Activated CD4-positive, alpha-beta T cell treated with anti-CD3 and anti-CD28 coated beads, Interleukin-2, amount 10 ng/mL, durations not matched to agents 7 days and 5 days (primary cell): ENCODE measurements at places on chromosomes 3 and 15. TPM values are rescaled to one million over a fixed set of nuclear protein-coding genes. Genes with fewer than 3 reads are reported as not detected.

JMJD7 gene
- 28.4 TPM for total RNA-seq

DNA sequence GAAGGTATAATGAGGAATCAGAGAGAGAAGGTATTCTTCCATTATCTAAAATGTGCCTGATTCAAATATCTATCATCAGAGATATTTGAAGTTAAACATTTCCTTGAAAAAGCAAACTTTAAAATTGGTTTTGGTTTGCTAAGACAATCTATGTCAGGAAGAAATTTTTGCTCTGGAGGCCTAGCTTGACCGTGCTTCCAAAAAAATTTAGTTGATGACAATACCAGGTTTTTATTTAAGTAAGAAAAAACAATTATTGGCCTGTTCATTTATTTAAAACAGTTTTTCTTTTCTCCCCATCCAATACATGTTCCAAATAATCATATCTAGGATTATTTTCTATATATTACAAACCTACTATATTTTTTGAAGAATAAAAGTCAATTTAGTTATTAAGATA is 75.3 kb downstream of the OTOL1 start:
- no peak for DNase-seq

SOX2 gene
- not detected for total RNA-seq

DNA sequence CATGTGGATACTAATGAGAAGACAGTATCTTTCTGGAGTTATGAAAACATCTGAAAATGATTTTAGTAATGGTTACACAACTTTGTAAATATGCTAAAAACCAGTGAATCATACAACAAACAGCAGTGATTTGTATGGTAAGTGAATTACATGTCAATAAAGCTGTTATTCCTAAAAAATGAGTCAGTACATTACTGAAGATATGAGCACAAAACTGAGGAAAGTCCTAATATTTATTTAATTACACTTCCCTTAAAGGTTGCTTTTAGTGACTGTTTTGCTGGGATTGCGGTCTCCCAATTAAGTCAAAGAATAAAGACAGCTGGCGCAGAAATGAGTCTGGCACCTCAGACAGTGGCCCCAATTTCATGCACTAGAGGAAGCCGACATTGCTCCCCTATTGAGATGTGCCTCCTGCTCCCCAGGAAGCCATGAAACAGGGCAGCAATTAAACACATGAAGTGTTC is 50.9 kb upstream of the FSIP1 start:
- no peak for DNase-seq

DNA sequence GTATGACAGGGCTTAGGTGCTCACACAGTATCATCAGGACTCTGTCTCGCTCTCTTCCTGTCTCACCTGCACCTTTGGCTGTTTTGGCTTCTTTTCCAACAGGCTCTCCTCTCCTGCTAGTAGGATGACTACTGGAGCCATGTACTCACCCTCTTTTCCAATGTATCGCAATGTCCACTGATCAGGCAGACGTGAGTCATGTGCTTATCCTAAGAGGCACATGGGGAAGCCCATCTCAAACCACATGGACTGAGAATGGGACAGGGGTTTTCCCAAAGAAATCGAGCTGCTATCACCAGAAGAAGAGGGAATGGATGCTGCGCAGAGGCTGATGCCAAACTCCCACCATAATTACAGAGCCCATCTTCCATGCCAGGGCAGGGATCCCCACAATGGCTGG is 180.6 kb downstream of the IL5RA start:
- DNase-seq: no peak

DNA sequence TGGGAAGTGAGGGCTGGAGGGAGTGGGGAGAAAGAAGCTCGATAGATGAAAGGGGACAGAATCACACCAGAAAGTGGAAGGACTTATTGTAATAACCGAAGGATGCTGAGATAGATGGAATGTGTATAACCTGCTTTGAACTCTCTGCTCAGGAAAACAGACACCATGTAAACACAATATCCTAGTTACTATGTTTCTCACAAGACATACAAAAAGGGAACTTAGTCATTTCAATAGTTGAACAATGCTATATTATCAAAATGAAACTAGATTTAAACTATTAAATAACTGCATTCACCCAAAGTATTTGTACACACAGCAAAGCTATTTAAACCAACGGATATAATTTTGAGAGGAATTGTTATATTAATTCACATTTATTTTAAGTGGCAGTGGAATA is 108.3 kb upstream of the GADL1 start:
- DNase-seq: no peak

ITIH3 gene
- not detected for total RNA-seq

SCN10A gene
- not detected for total RNA-seq

DNA sequence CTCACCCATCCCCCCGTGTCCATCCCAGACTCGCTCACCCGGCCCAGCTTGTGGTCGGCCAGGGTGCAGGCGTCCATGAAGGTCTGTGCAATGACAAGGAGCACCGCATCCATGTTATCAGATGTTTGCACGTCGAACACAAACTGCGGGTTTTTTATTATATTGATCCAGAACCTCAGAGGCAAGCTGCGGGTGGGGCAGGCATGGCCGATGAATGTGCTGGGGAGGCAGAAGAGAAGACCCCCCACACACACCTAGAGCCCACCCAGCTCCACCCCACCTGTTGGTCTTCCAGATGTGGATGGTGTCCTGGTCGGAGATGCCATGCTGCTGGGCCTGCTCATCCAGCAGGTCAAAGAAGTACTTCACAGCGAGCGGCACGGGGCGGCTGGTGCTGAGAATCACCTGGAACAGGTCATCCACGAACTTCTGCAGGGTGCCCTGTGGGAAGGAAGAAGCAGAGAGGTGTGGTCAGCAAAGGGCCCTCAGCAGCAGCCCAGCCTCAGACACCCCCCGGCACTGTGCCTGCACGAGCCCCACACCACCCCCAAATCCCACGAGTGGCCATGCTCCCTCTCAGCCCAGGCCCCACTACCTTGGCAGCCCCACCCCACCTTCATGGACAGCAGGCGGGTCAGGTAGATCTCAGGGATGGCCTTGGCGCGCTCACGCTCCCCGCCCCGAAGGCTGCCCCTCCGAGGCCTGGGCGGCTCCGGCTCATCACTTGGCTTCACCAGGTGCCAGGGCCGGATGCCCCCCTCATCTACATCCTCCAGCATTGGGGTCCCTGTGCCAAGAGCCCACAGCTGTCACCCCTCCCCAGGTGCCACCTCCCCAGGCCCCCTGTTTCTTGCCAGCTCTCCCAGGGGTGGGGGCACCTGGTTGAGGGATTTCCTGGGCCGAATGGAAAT is 20.3 kb downstream of the PLXNB1 start:
- no peak for DNase-seq

DNA sequence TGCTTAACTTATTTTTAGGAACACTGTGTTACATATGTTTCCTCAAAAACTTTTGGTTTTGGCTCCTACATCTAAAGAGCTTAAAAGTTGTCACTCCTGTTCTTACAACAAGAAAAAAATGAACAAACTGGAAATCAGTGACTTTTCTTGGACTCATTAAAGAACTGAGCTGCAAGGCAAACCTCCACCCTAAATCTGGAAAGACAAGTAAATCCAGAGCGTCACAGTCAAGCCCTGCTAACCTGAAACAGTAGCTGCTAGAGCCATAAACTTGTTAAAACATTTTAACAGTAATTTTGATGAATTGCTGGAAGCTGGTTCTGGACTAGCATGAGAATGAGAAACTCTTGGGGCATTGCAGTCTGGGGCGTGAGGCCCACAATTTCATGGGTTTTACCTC is 350.5 kb upstream of the COL8A1 start:
- DNase-seq: no peak

XCR1 gene
- not detected for total RNA-seq

- no peak for DNase-seq
Measured at GRCh38 chr3:110459021-110459420, 612.6 kb upstream of the NECTIN3 start.

DNA sequence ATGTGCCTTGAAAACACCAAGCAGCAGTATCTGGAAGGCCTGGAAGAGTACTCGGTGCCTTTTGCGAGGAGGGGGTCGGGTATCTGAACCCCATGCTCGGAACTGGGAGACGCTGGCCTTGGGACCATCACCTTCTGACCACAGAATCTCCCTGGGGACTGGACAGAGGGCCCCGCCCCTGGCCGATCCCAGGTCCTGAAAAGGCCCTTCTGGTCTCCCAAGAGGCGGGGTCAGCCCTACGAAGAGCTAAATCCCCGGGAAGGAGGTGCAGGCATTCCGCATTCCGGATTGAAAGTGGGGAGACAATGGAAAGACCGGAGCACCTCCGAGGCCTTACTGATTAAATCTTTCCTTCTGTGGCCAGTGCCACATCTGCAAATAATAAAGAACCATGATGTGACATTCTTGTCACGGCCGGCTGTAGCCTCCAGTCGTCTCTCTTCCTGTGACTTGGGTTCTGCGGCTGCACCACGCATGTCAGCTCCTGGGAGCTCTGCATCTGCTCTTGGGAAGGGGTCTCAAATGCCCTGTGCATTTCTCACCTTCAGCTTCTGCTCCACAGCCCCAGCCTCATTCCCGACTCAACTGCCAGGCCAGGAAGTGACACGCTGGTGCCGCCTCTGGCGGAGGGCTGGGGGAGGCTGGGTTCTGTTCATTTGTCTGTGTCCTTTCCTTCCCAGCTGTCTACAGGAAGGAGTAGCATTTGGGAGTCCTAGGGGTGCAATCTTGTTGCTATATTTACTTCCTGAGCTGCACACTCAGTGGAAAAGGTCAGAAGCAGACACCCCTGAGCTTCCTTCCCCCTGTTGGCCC is 173.5 kb downstream of the KLF13 start:
- no peak for DNase-seq

AGTR1 gene
- not detected for total RNA-seq

HCN4 gene
- not detected for total RNA-seq

PTX3 gene
- not detected for total RNA-seq

DNA sequence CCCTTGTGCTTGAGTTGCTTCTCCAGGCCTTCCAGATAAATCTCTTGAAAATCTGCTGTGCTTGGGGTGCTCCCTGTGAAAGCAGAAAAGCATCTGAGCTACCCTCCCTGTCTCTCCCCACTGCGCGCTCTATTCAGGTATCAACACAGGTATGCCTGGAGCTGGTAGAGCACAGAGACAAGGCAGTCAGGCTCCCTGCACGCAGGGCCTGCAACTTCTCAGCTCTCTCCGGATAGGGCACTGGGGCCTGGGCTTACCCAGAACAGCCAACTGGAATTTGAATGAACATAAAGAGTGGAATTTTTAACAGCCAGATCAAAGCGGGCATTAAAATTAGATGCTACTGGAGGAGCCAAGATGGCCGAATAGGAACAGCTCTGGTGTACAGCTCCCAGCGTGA is 183.6 kb downstream of the XXYLT1 start:
- no peak for DNase-seq

UNC13C gene
- not detected for total RNA-seq

GRCh38 chr15:88605189-88606069 is 15.7 kb upstream of the AEN start:
- peak; percentile 60 for DNase-seq

ITIH1 gene
- total RNA-seq: not detected

GNAT1 gene
- not detected for total RNA-seq

ITPKA gene
- total RNA-seq: not detected

GRCh38 chr3:98136631-98137030 is 6.1 kb downstream of the OR5H1 start:
- no peak for DNase-seq

LPCAT4 gene
- 101 TPM for total RNA-seq

DNA sequence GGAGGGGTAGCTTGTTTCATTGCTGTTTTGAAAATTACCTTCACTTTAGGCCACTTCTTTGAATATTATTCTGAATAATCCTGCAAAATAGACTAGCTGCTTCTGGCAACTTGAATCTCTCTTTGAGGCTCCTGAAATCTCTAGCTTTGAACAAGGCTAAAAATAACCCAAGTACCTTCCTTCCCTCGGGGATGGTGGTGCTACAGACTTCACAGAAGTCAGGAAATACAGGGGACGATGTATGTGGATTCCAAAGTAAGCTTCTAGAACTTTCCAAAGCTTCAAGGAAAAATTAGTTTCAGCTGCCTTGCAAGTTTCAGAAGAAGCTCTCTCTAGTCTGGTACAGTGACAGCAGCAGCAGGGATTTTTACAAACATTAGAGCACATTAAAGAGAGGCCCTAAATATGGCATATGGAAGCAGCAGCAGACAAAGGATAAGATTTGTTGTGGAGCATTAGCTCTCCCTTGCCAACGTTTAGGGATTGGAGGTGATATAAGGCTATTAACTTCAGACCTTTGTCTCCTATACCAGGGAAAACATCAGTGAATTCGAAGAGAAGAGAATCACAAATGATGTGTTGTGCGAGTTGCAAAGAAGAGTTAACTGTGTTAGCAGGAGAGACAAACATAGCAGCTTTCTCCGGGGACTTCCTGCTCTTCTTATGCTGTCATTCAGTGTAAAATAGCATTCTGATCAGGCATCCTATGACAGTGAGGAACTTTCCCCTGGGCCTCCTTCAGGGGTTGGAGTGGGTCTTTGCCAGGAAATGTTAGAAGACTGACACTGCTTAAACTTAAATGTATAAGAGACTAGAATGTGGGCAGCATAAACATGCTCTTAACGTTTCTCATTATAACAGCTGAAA is 783.0 kb upstream of the ARPP21 start:
- DNase-seq: no peak

DNA sequence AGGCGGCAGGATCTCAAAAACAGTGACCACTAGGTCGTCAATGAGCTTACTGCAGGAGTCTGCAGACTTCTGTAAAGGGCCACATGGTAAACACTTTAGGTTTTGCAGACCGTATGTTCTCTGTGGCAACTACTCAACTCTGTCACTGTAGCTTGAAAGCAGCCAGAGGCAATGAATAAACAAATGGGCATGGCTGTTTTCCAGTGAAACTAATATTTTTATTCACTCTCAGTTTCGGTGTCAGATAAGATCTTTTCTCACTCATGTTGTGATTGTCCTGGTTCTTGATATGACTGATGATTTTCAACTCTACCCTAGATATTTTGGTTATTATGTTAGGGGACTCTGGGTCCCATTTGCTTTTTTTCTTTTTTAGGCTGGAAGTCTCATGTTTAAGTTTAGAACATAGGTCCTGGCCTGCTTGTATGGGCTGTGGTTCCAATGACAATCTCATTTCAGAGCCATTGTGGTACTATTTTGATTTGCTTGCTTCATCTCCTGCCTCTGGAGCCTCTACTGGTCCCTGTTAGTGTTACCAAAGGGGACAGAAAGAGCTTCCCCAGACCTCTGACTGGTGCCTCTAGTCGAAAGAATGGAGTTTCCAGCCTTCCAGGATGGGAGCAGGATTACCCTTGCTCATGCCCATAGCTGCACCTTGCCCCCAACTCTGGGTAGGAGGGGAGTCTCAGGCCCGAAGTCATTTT is 222.0 kb downstream of the STT3B start:
- no peak for DNase-seq

DNA sequence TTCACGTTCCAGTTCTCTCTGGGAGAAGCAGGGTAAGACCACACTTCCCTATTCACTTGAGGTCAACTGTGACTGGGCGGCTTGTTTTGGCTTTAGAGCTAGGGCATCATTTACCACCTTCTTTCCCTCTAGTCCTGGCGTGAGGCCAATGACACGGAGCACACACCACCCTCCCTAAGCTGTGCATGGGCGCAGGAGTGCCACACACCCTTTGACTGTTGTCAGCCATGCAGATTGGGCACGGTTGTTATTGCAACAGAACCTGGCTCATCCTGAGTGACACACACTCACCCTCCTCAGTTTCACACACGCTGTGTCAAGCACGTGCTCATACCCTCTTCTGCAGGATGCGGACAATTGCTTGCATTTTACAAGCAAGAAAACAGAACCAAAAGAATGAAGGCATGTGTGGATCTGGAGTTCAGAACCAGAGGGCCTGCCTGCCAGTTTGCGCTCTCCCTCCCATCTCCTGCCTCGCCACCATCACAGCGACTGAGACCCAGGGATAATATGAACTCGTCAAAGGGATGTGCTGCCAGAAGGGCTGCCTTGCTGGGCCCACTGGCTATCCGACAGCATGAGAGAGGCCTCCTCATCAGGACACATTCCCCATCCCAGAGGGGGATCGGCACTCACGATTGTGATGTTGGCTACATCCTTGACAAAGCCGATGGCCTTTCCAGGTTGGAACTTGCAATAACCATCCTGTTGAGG is 17.6 kb downstream of the CTSH start:
- no peak for DNase-seq

OSTN gene
- total RNA-seq: not detected
